Stimulated activated CD8-positive, alpha-beta memory T cell treated with anti-CD3 and anti-CD28 coated beads, Interleukin-12 subunit alpha, Interleukin-12 subunit beta, amount 100 ng/mL, for 4 hours (primary cell): ENCODE measurements at places on chromosomes 7 and 10.

- DNase-seq, result no peak
Measured at GRCh38 chr7:22671177-22671879, 55.7 kb upstream of the IL6 start.

DNA sequence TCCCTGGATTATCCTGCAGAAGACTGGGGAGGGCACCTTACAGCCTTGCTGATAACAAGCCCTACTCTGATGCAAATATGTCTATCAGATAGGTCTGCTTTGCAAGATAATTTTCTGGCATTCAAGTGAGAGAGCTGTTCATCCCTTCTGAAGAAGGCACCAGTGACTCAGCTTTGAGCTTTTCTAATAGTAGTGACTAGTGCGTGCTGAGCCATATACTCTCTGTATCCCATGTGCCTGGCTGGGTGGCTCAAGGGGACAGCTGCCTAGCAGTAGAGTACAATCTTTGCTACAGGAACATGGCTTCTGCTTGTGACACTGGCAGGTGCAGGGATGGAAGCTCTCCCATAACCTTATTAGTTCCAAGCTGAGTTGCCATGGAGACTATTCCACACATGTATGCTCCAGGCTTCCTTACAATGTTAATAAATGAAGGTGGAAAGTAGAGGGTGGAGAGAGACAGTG, 35.0 kb upstream of the ABCB4 start:
- DNase-seq, result no peak

DNA sequence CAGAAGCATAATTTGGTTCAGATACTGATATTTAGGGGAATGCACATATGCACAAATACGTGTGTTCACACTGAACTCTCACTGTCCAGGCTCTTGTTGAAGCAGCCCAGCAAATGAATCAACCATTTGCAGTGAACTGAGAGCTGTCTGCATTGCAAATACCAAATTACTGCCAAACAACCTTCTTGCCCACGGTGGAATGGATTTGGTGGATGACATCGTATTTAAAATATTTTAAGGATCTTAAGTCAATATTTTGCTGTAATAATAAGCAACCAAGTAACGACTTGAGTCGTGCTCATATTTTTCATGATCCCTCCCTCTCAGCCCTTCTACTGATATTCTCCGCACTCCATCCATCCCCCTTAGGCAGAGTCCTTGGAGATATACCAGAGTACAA, 107.9 kb upstream of the FEZF1 start:
- no peak for DNase-seq

- DNase-seq, result no peak
Measured at GRCh38 chr10:111093741-111094380, 17.0 kb downstream of the ADRA2A start.

DNA sequence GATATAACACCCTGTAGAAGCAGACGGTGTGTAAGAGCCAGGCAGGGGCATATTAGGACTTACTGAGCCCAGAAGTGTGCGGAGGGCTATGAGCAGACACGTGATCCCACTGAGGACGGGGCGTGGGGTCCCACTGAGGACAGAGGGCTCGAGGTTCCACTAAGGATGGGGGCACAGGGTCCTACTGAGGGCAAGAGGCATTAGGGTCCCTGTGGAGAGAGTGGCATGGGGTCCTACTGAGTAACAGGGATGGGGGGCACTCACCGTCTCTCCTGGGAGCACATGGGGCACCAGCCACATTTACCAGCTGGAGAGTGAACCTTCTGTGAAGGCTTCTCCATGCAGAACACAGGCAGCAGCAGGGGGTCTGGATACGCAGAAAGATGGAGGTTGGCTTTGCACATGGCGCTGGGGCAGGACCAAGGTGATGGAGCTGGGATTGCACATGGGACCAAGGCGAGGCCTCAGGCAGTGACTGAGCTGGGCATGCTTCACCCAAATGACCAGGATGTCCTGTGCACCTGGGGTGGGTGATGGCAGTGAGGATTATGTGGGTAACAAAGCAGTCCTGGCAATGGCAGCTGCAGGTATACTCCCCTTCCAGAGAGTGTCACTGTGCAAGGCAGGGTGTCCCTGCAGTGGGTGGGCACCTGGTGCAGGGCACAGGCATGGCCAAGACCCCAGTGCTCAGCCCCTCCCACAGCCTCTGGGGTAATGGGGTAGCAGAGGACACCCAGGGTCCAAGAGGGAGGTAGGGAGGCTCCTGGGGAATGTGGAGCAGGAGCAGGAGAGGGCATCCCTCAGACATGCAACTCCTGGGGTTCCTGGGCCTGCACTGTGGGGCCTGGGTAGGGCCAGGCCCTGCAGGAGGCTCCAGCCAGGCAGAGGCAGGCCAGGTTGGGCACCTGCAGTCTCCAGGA, 278.1 kb downstream of the TCERG1L start:
- no peak for DNase-seq

DNA sequence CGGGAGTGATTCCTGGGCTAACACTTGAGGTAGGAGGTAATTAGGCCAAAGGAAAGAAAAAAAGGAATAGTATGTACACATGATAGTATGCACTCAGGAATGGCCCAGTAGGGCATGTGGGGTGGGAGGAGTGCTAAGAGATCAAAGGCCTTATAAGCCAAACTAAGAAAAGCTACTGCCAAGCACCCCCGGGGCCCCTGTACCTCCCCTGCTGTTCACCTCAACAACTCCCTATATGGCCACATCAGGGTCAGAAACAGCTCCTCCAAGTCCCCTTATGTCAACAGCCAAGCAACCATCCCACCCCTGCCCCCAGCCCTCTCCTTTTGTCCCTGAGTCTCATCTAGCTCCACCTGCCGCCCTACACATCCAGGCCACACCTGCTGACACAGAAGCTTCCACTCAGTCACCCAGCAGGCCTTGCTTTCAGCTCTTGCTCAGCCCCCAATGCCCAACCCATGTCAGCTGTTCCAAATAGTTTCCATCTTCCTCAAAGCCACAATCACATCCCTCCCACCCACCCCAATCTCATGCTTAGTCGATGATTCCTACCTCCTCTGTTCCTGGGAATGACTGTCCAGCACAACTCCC, 80.2 kb downstream of the SORBS1 start:
- no peak for DNase-seq

GRCh38 chr7:113199841-113200240, 81.5 kb upstream of the SMIM30 start:
- no peak for DNase-seq

DNA sequence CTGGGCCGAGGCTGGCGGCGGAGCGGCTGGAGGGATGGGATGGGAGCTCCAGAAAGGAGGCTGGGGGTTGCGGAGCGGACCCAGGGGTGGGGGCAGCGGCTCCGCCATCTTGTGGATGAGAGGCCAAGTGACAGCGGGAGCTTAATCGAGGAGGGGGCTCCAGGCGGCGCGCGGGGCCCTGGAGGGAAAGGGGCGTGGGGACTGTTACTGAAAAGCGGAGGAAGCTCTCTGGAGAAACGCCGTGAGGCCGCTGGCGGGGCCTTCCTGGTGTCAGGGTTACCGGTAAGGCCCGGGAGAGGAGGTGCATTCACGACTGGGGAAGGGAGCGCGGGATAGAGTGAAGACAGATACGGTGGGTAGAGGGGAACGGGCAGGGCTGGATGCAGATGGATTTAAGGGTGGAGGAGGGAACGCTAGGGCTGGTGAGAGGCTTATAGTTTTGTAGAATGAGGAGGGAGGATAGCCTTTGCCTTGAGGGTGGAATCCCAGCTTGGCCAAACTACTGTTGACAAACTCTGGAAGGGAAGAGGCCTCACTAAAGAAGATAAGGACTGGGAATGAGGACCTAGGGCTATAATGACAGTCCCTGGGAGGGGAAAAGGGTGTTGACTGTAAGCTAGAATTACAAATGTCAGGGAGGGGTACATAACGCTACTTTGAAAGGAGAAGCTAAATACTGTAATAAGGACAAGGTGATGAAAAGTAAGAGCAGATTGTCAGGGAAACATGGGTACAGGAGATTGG, 535 bp downstream of the BTRC start:
- no peak for DNase-seq

GRCh38 chr10:62813453-62813852, 2.7 kb downstream of the EGR2 start:
- no peak for DNase-seq

GRCh38 chr10:43339136-43339535, 32.3 kb upstream of the FXYD4 start:
- no peak for DNase-seq

DNA sequence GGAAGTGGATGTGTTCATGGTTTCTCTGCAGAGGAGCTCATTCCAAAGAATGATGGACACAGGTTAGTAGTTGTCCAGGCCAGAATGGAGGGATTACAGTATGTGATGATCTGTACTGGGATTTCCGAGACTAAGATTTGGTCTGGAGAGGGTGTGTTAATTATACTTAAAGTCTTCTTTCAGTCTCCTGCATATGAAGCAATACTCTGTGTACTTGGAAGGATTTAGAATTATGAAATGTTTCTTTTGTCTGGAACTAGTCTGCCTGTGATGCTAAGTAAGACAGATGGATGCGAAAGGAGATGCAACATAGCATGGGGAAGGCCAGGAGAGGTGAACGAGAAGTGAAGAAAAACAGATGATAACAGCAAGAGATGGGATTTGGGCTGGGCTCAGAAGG, 305.1 kb upstream of the LYZL1 start:
- DNase-seq, result no peak

GRCh38 chr10:133397938-133398337, 4.0 kb downstream of the MTG1 start:
- DNase-seq, result no peak

DNA sequence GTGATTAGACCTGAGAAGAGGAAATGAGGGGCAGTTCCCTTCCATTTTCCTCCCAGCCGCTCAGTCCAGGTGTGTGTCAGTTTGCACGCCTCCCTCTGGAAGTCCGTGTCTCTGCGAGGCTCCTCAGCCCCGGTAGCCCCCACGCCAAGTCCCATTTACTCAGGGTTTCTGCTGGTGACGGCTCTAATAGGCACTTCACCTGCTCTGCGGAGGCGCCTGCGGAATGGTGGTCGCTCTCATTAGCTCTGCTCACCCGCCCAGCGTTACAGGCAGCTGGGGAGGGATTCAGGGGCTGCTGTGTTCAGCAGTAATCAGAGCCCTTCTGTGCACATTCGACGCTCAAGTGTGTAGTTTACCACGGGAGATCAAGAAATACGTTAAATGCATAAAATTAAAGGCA, 179.9 kb downstream of the MGMT start:
- DNase-seq, result no peak

- no peak for DNase-seq
Measured at GRCh38 chr10:83522881-83523386, 616.4 kb upstream of the GHITM start.
